ENCODE measurements at places on chromosomes 4 and X.

- DNase-seq: peak; percentile 85
Measured at GRCh38 chr4:153137159-153137558, 67.1 kb upstream of the TRIM2 start.

DNA sequence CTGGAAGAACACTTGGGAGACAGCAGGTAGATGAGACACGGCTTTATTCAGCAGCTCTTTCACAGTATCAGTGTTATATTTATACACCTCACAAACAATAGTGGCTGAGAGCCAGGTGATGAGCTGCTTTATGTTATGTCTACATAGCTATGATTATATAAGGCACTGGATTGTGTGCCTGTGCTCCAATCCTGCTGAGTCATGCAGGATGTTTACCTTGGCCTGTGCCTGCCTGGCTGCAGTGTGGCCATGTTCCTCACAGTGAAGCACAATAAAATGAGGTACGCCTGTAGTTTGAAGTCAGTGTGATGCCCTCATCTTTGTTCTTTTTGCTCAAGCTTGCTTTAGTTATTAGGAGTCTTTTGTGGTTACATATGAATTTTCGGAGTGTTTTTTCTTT lies 31.3 kb downstream of the CXCL13 start:
- no peak for DNase-seq

GRCh38 chr4:23333556-23333945 lies 556.3 kb downstream of the PPARGC1A start:
- no peak for DNase-seq

DNA sequence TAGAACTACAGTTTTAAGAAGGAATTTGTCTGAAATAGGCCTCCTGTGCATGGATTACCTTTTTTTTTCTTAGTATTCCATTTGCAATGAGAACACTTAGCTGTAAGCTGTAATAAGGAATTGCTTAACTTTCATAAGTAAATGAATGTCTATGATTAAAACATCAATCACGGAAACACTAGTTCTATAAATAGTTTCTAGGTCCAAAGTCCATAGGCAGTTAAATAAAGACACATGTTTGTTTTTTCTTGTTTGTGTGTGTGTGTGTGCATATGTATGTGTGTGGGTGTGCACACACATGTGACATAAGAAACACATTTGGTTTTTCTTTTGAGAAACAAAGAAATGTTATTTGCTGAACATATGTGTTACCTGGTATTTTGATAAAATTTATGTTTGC lies 11.2 kb downstream of the GPRIN3 start:
- no peak for DNase-seq

DNA sequence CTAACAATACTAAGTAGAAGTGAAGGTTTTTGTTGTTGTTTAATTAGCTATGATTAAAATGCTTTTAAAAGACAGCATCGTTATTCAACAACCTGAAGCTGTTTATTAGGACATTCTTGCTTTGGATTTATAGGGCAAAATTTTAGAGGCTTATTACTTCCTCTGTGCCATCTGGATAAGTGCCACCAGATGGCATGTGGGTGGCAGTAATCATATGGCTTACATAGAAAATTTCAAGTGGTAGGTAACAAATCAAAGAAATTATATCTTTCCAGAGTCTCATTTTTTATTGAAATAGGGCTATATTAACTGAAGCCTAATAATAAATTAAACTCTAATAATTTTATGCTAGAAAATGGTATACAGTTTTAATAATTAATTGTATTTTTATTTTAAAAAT lies 83.3 kb upstream of the HTR2C start:
- DNase-seq: no peak

GRCh38 chr4:6907658-6908191 lies 1.9 kb upstream of the TBC1D14 start:
- DNase-seq: no peak

- no peak for DNase-seq
Measured at GRCh38 chr4:121227341-121227792, 63.2 kb upstream of the TNIP3 start.

- no peak for DNase-seq
Measured at GRCh38 chr4:10442976-10443375, 14.2 kb downstream of the ZNF518B start.

DNA sequence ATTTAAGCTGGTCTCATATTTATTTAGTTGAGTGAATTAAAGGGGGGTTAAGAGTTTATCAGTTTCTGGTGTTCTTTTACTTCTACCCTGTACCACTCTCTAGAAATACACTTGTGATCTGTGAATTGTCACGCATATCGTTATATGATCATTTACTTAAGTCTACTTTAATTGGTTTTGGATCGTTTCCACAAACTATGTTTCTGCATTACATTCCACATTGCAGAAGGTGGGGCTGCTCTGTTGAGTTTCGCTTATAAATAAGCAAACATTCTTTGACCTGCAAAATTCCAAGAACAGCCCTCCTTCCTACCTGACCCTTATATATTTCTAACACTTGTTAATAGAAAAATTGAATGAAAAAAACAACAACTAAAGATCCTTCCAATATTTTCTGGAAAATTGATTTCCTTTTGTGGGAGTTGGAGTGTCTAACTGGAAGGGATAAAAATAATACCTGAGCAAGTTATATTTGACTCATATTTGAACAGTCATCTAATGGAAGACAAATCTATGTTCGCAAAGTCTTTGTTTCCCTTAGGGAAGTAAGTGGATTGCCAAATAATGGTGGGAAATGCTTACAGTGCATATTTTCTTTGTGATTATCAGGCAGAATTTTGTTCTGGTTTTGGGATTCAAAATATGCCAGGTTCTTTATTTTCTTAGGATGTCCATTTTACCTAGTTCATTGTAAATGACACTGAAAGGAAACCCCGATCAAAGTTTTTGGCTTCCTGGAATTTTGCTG lies 152.7 kb downstream of the RELL1 start:
- DNase-seq: no peak

GRCh38 chrX:51852621-51853020 lies 40.8 kb upstream of the MAGED1 start:
- DNase-seq: no peak

DNA sequence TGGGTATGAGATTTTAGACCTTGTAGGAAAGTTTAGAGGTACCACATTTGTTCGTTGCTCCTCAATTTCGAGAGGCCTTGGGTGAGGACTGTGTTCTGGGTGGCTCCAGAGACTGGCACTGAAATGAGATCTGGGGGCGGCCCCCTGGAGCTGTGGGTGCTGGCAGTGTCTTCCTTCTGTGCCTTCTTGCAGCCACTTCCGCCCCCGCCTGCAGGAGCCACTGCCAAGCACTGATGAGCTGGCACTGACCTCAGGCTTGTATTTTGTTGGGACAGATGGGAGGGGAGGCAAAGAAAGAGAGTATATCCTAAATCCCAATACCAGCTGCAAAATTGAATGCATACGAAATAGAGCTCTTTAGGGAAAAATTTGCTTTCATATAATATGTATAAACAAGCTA lies 64.5 kb upstream of the CLDN34 start:
- DNase-seq: no peak

DNA sequence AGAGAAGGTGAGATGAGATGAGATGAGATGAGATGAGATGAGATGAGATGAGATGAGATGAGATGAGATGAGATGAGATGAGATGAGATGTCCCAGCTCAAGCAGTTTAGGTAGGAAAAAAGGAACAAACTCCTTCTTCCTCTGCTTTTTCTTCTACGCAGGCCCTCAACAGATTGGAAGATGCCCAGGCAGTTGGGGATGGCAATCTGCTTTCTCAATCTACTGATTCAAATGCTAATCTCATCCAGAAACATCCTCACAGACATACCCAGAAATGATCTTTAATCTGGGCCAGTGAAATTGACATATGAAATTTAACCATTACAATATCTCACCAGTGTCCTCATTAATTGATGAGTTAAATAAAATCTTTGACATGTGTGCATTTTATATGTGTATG lies 370.3 kb upstream of the SLC7A11 start:
- DNase-seq: no peak

- no peak for DNase-seq
Measured at GRCh38 chrX:51798701-51799100, 55.5 kb downstream of the GSPT2 start.

GRCh38 chrX:30812326-30812725 lies 76.7 kb downstream of the TAB3 start:
- DNase-seq: no peak

- no peak for DNase-seq
Measured at GRCh38 chrX:72478853-72479252, 93.8 kb downstream of the HDAC8 start.

DNA sequence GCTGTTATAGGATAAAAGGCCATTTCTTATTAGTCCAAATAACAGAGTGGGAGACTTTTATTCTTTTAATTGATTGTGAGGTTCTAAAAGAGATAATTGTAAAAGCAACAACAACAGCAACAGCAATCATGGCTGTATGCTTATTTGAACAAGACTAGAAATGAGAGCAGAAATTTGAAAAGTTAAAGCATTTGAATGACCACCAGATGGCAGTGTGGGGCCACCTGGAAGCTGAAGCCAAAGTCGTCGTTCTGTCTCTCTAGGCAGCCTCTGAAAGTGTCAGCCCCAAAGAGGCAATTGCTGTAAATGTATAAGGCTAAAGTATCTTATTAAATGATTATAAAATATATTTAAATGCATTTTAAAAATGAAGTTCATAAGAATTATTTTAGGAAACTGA lies 42.2 kb downstream of the SH2D1A start:
- peak; percentile 7 for DNase-seq

- no peak for DNase-seq
Measured at GRCh38 chr4:15691346-15692135, 9.9 kb downstream of the FAM200B start.

- no peak for DNase-seq
Measured at GRCh38 chr4:151436093-151436518, 27.1 kb downstream of the FHIP1A start.

DNA sequence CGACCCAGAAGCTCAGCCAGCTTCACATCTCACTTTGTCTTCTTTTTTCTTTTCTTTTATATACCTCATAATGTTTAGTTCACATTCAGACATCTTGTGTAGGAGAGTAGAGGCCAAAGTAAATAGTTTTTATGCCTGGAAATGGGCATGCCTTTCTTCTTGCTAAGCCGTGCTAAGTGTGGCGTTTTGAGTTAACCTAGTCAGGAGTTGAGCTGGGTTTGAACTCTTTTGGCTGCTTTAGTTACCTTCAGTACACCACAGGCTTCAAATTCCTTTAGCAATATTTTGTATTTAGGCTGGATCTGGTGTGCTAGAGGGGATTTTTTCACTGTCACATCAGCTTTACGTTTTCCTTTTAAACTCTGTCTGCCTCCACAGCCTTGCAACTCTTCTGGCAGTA lies 300.8 kb downstream of the ZNF674 start:
- no peak for DNase-seq

- DNase-seq: no peak
Measured at GRCh38 chr4:102624505-102624904, 123.3 kb downstream of the NFKB1 start.

GRCh38 chr4:106409901-106410889 lies 41.6 kb upstream of the GIMD1 start:
- DNase-seq: no peak

DNA sequence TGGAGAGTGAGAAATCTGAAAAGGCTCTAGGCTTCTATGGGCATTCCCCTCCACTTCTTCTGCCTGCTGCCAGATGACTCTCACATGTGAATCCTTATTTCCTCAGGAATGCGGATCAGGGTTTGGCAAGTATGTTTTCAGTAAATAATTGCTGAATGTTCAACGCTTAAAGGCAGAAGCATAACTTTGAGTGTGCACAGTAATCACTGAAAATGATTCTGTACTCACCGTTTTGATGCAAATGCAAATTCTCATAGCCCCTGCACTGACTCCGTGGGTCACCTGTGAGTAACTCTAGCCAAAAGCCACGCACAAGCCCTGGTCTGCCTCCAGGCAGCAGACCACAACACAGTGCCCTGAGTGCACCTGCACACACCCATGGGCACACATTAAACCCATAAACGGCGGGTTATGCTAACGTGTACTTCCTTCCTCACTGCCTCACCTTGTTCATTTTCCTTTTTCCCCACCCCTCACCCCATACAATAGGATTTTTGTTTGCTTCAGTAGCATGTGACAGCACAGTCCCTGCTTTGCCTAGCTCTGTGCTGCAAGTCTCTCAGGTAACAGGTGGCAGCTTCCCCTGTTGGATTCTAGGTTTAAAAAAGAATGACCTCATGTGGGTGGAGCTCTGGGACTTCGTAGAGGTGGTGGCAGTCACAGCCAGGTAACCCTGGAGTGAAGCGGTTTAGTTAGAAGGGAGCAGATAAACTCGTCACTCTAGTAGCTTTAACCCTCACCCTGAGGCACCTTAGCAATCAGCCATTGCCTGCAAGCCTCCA lies at the start of gene ARHGEF38:
Gene ARHGEF38 (plus strand): TSS at position 656 of the 782 bp plus-strand sequence. CDS start 146 bp downstream, outside the sequence.
- DNase-seq: no peak

DNA sequence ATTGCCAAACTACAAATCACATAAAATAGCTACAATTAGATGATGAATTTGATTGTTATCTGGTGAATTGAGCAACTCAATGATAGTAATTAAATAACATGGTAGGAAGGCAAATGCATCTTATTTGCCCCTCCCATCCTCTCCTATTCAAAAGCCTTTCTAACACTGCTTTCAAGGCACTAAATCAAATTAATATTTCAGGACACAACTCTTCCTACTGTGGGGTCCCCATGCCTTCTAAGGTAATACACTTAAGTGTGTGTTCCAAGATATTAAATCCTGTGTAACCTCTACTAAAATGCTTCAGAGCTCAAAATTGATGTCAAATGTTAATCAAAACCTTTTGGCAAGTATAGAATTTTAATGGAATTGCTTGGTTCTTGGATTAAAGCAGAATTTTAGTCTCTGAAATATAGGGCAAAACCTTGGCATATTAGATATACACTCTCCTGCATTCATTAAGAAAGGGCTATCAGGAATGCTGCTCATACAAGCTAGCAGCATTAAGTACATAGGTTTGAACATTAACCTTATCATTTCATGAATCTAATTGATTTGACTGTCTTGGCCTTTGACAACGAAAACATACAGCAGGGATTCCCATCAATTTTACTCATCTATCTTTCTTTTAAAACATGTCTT lies 371.8 kb upstream of the GALNTL6 start:
- no peak for DNase-seq

DNA sequence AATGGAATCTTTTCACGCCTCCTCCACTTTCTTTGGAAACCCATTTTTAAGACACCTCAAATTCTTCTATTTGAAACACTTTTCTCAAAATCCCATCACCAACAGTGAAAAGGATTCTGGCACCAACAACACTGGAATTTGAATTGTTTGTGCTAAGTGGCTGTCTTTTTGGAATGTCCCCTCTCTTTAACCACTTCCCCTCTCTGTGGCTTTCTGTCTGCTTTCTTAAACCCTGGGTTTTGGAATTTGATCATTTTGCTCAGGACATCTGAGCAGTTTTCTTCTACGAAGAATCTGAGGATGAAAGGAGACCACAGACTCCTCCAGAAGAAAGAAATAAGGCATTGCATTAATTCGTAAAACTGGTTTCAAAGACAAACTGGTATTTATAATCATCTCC lies 89.0 kb downstream of the MXRA5 start:
- DNase-seq: no peak

- DNase-seq: no peak
Measured at GRCh38 chrX:132671229-132671641, 182.4 kb upstream of the MBNL3 start.

Measured in amniotic stem cell (primary cell).